ENCODE measurements at places on chromosomes 11 and 22.

- no peak for DNase-seq
Measured at GRCh38 chr11:16262645-16262955, 93.7 kb downstream of the SOX6 start.

DNA sequence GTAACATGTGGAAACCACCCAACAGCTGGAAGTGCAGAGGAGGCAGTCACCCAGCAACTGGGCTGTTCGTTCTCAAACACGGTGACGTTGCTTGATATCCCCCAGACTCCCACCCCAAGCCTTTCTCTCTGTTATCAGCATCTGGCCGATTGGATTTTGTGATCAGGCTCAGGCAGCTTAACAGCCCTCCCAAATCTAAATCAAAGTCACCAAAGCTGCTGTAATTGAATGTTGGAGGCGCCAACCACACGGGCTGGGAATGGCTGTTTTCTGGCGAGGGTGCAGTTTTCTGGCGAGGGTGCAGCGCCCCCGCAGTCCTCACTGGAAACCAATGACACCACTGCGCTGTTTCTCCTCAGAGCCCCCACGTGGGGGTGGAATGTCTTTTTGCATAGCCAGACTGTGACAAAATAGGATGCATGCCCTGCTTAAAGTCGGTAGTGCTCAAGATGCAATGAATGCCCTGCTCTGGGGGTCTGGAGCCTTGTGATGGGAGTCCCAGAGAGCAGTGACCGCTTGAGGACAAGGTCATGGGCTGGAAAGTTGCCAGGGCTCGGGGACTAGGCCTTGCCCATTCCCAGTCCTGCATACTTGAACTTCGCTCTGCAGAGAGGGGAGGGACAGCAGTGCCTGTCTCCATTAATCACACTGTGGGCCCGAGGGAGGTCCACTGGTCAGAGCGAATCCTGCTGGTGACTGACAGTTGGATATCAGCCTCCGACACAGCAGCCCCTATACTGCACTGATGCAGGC, 105.3 kb downstream of the MORC2 start:
- peak; percentile 3 for DNase-seq

DNA sequence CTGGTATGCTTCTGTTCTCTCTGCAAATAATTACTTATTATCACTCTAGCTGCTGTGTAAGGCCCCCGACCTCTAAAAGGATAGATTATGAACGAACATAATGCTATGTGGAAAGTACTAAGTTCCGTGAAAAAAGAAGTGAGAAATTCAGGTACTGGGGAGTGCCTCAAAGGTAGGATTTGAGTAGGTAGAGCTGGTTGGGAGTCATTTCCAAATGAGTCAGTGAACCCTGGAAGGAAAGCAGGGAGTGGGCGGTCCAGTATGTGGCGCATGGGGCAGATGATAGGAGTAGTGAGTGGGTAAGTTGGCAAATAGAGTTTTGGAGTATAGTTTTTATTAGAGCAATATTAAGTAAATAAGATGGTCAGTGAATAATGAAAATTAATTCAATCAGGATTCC, 2.4 kb downstream of the ZC3H12C start:
- DNase-seq, result no peak

DNA sequence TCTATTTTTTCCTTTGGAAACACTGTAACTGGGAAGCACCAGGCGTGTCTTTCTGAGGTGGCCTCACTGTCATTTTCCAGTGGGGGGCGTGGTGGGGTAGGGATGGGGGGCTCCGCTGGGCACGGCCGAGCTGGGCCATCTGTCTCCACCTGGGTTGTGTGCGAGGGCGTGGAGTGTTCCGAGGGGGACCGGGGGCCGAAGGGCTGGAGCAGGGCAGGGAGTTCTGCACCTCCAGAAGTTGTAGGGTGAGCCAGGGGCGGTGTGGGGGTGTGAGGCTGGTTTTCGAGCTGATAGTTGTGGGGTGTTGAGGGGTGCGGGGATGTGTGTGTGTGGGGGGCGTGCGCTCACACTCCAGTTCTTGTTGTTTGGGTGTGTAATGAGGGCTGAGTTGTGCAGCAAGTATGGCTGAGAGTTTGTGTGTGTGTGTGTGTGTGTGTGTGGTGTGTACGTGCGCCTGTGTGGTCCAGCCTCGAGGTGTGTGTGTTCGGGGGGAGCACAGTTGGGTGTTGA, 10.8 kb downstream of the YPEL4 start:
- DNase-seq, result no peak

GRCh38 chr11:118537409-118537980, 6.5 kb downstream of the TMEM25 start:
- DNase-seq, result no peak

GRCh38 chr11:11668274-11668673, 46.5 kb upstream of the GALNT18 start:
- DNase-seq, result no peak

DNA sequence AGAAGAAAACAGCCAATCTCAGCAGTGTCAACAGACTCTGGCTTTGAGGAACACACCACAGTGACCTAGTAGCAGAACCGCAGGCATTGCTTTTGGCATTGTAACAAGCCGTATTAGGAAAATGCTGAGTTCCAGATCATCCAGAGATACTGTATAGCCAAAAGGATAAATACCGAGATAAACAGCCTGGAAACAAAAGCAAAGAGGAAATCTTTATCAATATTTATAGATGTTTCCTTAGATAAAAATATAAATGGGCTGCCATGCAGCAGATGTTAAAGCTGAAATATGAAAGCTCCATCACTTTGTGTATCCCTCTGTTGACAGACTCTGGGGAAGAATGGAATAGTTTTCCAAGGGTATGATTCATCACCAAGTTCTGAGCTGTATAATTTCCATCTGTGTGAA, 98.9 kb upstream of the TP53AIP1 start:
- DNase-seq, result peak; percentile 66

DNA sequence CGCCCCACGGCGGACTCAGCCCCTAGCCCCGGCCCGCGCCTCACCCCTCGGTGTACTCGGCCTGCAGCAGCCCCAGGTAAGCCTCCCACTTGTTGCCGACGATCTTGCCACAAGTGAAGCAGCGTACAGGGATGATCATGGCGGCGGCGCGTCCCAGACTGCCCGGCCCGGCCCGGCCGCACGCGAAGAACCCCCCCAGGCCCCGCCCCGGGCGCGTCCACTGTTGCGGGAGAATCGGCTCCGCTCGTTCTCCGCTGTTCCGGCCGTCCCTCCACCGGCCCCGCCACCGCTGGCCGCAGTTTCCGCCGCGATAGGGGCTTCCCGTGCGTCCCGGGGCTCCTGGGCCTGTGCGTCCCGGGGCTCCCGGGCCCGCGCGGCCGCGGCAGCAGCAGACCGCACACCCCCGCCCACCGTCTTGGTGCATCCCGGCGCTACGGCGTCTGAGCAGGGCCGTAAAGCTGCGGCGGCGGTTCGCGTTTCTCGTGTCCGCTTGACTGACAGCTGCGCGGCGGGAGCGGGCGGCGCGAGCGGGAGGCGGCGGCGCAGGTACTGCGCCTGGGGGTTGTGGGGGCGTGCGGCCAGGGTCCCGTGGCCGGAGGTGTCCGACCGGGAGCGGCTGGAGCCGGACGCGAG, at the start of the genes POLR2L and TSPAN4:
TSS of gene POLR2L (minus strand) at position 160 of the 633 bp plus-strand sequence. CDS start at position 139, 21 bp downstream.
TSS of gene TSPAN4 (plus strand) at position 483 of the 633 bp plus-strand sequence. CDS start 7,453 bp downstream, outside the sequence.
- DNase-seq, result peak; percentile 84

DNA sequence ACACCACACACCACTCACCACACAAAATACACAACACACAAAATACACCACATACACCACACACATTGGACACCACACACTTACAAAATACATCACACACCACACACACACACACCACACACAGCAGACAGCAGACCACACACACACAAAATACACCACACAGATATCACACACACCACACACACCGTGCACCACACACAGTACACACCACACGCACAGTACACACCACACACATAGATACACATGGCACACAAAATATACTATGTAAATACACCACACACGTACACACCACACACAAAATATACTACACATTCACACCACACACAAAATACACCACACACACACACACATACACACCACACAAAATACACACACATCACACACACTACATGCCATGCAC, 1243.5 kb downstream of the BRD1 start:
- no peak for DNase-seq

DNA sequence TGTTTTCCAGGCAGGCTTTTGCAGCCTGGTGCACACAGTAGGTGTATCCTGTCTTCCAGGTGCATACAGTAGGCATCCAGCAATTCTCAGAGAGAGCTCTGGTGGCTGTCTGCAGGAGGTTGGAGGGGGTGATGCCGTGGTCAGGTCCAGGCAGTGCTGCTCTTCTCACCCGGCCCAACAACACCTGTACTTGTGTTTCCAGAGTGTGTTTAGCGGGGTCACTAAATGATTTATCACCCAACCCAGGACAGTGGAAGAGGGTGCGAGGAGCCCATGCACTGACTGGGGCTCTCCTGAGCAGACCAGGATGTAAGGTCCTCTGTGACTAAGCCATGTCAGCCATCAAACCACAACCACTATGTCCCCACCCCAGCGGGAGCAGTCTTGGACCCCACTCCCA, 18.6 kb upstream of the FGF3 start:
- no peak for DNase-seq

DNA sequence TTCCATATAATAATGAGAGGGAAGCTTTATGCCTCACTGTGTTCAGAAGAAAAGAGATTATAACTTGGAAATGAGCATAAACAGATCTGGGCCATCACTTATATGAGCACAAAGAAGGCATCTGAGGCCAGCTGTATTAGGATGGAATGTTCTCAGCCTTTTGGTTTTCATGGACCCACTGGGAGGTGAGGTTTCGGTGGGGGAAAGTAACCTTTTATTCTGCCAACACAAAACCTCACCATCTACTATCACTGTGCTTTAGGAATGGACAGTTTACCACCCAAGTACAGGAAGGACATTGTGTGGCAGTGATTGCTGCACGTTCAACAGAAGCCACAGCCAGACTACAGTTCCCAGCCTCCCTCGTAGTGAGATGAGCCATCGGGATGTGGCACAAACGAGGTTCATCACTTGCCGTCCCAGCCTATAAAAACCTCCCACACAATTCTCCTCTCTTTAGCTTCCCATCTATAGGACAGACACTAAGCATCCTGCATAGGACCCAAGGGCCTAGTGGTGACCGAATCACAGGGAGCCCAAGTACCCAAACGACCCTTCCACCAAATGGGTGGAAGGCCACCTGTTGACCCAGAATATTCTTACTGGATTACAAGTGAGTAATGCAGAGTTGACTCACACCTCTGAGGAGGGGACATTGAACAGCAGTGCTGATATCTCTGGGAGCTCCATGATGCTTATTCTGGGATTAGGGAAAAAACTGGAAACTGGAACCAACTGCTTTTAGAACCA, 121.5 kb upstream of the RAG2 start:
- no peak for DNase-seq

Data from AG08395 (cell line).